ENCODE measurements at places on chromosomes 2 and 18.

- DNase-seq: no peak
These were observed 217.5 kb downstream of the CAMKMT start for GRCh38 chr2:44579115-44579836.

DNA sequence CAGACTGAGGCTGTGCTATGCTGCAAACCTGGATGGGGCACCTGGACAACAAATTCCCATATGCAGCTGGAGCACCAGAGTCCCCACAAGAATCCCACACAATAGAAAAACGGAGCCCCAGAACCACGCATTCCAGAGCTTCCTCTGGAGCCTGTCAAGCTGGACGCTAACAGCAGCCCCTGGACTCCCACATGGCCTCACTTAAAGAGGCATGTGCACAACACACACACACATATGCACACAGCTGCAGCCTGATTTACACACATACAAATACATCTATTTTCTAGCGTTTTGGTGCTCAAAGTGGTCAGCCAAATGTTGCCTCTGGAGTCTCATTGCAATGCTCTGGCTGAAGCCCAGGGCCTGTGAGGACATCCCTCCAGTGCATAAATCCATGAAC lies 632.7 kb upstream of the ID2 start:
- DNase-seq: no peak

DNA sequence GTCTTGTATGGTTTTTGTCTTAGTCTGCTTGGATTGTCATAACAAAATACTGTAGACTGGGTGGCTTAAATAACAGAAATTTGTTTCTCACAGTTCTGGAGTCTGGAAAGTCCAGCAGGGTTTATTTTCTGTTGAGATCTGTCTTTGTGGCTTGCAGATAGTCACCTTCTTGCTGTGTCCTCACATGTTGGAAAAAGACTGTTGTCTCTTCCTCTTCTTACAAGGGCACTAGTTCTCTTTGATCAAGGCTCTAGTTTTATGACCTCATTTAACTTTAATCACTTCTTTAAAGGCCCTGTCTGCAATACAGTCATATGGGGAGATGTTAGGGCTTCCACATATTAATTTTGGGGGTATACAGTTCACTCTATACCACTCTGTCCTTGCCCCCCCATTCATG lies 56.5 kb downstream of the NBEAL1 start:
- no peak for DNase-seq

DNA sequence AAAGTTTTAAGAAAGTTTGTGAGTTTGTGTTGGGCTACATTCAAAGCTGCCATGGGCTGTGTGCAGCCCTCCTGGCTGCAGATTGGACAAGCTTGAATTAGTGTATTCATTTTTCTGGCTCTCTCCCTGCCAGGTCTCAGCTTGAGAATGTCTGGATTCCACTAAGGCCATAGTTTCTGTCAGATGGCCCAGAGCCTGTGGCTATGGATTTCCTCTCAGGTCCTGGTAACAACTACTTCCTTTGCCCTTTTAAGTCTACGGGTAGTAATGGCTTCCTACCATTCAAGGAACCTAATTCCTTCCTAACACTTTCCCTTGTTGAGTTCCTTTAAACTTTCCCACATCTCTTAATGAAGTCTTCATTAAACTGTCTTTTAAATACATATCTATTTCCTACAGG lies 24.3 kb upstream of the PSMD14 start:
- no peak for DNase-seq

GRCh38 chr2:62814123-62814522 lies 108.6 kb downstream of the EHBP1 start:
- no peak for DNase-seq

DNA sequence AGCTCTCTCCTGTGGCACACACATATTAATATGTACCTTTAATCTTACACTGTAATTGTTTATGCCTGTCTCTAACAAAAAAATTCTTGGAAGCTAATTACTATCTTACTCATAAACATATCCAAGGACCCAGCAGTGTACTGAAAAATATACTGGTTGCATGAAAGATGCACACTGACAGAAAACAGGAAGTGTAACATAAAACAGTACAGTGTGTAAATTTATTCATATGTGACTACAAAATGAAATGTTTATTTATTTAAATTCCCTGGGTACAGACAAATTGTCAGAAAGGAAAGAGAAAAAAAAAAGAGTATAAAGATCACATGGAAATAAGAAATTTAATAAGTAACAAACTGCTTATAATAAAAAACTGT lies 28.5 kb downstream of the TMEM131 start:
- DNase-seq: no peak

- no peak for DNase-seq
These were observed 96.8 kb downstream of the GPD2 start for GRCh38 chr2:156532989-156533388.

- DNase-seq: no peak
These were observed 104.0 kb upstream of the ARHGAP28 start for GRCh38 chr18:6625481-6625880.

GRCh38 chr2:234674781-234675201 lies 177.9 kb upstream of the ARL4C start:
- DNase-seq: no peak

DNA sequence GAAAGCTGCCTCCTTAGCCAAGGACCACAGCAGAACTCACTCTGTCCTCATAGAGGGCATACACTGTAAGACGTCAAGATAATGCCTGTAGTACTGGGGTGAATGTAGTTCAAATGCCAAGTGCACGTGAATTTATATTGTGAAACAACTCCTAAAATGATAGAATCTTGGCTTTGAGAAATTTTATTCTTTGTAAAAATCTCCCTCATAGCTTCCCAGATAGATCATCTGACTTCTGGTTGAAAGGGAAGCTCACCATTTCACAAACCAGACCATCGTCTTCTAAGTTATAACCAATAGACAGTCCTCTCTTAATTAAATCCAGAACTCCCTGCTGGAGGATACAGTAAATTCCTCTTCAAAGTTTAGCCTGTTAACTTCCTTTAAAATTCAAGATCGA lies 110.9 kb upstream of the MSTN start:
- no peak for DNase-seq

- no peak for DNase-seq
These were observed 72.1 kb downstream of the COL3A1 start for GRCh38 chr2:189046320-189046719.

DNA sequence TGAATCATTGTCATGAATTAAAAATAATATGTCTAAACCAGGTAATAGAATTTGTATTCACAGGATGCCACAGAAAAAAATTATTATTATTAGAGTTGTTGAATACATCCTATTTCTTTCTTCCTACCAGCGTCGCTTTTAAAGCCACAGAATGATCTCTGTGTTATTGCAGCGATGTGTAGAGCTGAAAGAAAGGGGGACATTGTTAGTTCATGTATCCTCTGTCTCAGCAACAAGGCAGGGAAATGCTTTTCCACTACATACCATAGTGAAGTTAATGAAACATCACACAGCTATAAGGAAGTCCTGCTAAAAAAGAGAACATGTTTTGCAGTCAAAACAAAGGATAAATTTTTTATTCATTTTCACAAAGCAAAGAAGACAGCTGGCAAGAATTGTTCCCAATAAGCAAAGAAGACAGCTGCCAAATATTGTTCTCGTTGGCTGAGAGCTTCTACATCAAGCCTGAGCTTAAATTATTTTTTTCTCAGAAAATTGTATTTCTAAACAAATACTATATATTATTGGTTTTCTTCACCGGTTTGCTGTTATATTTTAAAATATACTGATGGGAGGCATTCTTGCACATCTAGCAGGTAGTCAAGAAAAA lies 1234.4 kb downstream of the SUCLG1 start:
- DNase-seq: no peak

GRCh38 chr2:153109793-153110192 lies 368.8 kb downstream of the RPRM start:
- no peak for DNase-seq

- no peak for DNase-seq
These were observed 51.1 kb downstream of the CAPN13 start for GRCh38 chr2:30756051-30756719.

DNA sequence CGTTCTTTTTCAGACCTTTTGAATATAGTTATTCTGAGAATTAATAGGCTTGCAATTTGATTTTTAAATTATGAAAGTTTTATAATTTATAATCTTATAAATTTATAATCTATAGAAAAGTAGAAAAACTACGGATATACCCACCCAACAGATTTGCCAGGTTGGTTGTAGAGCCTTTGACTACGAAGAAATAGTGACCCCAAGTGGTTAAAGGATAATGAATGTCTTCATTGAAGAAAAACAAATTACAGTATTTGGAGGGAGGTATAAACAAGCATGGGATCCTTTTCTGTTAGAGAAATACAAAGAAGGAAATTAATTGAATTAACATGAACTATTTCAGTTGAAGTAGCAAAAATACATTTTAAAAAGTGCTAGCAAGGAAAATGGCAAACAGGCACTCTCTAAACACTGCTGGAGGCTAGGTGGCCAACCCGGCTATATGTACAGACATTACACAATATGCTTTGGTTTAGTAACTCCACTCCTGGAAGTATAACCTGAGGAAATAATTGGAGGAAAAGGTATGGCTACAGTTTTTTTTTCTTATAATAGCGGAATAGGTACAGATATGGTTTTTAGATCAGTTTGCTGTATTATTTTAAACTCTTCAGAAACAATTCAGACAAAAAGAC lies 110.9 kb downstream of the MIB1 start:
- no peak for DNase-seq

Data from NCI-H187 (cell line).